ENCODE measurements at places on chromosomes 1 and 21.

- DNase-seq = no peak
Measured at GRCh38 chr1:61692155-61692800, 32.7 kb downstream of the TM2D1 start.

DNA sequence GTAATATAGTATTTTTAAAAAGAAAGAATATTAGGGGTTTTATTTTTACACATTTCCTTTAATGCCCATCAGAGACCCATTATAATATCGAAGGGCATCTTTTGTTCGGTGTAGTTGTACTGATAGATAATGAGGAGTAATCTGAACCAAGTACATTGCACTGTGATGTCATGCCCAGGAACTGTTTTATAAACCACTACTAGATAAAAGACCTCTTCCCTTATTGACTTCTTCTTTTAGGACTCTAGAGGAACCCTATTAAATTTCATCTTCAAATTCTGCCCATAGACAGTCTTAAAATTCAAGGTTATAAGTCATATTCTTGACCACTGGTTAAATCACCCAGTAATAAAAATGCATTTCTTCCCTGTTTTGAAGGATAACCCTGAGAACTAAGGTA is 206.5 kb downstream of the NRIP1 start:
- no peak for DNase-seq

DNA sequence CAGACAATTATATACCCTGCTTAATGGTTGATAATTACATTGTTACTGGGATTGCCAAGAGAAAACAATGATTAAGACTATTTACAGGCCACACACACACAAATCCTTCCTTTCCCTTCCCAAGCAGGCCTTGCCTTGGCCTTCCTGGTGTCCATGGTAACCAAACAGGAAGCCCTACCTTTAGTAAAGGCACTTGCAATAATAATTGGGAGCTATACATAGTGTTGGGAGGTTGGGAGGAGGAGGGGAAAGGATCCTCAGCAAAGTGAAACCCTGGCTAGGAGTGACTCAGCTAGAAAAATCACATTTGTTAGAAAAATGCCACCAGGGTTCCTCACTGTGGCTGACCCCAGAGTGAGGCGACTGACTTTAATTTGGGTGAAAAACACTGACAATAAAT is 122.3 kb upstream of the ADAR start:
- no peak for DNase-seq

- no peak for DNase-seq
Measured at GRCh38 chr1:101299141-101299540, 62.3 kb downstream of the S1PR1 start.

- no peak for DNase-seq
Measured at GRCh38 chr21:43208561-43209332, 39.9 kb downstream of the CRYAA start.

DNA sequence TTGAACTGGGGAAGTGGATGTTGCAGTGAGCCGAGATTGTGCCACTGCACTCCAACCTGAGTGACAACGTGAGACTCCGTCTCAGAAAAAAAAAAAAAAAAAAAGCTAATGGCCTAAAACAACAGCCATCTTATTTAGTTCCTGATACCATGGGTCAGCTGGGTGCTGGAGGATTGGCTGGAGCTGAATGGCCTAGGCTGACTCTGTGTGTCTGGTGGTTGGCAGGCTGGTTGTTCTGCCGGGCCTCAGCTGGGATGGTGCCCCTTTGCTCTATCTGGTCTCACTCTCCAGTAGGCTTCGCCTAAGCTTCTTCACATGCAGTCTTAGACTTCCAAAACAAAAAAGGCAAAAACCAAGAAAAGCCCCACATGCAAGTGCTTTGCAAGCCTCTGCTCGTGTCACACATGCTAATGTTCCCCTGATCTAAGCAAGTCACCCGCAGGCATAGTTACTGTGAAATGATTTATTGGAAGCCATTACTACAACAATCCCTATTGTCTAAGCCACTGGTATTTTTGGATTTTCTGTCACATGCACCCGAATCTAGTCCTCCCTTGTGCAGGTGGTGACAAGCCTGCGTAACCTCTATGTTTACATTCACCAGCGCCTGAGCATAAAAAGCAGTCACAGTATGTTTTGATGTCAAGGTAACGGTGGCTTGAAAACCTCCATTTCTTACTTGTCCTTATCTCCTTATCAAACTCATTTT is 39.6 kb upstream of the KANK4 start:
- no peak for DNase-seq

DNA sequence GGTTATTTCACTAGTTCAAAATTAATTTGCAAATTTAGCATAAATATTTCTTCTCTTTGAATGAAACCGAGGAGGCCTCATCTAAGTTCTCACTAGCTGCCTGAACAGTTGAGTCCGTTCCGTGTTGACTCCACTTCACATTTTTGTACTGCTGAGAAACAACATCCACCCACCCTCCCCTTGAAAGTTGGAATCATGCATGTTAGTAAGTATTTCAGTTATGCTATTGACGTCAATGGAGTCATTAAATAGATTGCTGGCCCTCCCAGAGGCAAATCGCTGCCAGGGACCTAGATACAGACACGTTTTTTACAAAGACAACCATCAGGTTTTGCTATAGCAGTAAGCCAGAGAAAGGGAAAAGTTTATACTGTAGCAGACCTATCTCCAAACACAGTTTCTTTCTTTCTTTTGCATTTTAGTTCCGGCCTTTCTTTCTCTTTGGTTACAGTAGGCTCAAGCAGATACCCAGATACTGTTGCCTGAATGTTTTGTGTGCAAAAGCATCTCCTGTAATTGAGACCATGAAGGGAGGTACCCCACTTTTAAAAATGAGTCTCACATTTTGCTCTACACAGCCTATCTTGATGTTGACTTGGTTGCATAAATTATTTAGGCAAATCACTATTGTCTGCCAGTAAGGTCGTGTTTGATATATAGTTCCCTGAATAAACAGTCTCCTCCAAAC is 262.6 kb upstream of the SGIP1 start:
- DNase-seq = no peak

DNA sequence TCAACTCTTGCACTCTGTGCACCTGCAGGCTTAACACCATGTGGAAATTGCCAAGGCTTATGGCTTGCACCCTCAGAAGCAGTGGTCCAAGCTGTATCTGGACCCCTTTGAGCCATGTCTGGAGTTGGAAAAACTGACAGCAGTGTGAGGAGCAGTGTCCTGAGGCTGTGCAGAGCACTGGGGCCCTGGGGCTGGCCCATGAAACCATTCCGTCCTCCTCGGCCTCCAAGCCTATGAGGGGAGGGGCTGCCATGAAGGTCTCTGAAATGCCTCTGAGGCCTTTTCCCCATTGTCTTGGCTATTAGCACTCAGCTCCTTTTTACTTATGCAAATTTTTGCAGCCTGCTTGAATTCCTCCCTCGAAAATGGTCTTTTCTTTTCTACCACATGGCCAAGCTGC is 126.7 kb downstream of the DISC1 start:
- DNase-seq = no peak

DNA sequence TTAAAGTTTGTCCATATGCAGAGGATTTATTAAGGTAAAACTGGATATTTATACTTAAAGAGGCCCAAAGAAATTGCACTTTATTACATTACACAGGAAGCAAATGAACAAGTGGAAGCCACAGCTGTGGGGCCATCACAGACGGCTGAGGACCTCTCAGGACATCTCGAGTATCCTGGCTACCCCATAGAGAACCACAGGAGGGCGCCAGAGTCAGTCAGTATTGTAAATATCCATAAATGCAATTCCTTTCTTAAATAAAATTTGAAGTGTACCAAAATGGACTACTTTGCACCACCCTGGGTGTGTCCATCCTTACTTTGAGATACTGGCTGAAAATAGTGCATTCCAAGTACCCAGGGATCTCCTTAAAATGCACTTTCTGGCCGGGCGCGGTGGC is 257.2 kb downstream of the MRPL39 start:
- DNase-seq = no peak

DNA sequence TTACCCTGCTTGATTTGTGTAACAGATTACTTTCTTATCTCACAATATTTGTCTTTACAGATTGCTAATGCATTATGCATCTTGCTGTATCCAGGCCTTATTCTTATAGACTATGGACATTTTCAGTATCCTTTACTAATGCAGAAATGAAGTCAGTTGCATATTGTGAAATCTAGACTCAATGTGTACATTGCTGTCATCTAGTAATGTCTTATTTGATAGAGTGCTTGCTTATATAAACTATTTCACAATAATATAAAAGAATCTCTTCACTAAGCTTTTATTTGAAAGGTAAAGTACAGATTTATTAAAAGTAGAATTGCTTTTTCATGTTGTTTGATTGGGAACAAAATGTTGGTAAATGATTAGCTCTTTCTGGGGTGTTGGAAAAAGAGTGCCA is 39.6 kb downstream of the ALG6 start:
- no peak for DNase-seq

GRCh38 chr1:169928438-169929209 is 34.9 kb upstream of the SCYL3 start:
- DNase-seq = no peak

- no peak for DNase-seq
Measured at GRCh38 chr1:209721323-209721722, 16.7 kb downstream of the HSD11B1 start.

DNA sequence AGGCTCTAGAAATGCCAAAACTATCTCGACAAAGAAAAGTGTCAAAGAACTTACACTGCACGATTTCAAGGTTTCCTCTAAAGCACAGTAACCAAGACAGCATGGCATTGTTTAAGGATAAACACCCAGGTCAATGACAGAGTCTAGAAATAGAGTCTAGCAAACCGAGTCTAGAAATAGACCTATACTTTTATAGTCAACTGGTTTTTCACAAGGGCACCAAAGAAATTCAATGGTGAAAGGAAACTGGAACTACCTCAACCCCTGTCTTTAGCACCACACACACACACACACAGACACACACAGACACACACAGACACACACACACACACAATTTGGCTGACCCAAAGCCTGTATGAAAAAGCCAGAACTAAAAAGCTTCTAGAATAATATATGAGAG is 67.1 kb upstream of the PGBD5 start:
- DNase-seq = no peak

DNA sequence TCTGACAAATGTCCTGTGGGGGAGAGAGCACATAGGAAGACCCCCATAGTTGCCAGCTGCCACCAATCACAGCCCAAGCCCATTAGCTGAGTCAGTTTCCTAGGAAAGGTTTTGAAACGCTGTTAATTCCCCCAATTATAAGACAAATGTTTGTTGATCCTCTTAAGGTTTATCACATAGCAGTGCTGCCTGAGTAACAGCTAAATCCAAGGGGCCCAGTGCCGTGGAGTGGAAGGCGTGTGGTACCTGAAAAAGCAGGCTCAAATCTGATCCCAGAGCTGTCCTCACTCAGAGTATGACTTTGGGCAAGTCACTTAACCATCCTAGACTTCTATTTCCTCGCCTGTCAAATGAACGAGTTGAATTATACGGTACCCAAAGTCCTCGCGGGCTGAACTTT is 69.5 kb downstream of the GRIK3 start:
- DNase-seq = no peak

GRCh38 chr1:7403265-7404045 is 367.6 kb upstream of the VAMP3 start:
- DNase-seq = no peak

DNA sequence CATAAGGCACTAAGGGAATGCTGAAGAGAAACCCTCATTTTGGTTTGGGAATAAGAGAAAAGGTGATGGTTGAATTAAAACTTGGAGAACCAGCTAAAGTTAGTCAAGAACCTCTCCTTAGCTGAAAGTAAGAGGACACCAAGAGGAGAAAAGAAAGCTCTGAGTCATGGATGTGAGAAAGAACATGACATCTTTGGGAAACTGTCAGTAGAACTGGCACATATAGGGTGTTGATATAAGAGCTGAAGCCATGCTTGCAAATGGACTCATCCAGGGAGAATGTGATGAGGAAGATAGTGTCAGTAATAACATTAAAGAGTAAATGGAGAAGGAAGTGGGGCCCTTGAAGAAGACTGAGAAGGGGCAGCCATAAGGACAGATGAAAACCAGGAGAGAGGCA is 54.3 kb downstream of the LRRC8C start:
- no peak for DNase-seq

GRCh38 chr1:100352267-100353070 is at the start of gene CDC14A:
Gene CDC14A (plus strand): TSS chr1:100352506. CDS start chr1:100352955, 449 bp downstream.
- peak; percentile 91 for DNase-seq

DNA sequence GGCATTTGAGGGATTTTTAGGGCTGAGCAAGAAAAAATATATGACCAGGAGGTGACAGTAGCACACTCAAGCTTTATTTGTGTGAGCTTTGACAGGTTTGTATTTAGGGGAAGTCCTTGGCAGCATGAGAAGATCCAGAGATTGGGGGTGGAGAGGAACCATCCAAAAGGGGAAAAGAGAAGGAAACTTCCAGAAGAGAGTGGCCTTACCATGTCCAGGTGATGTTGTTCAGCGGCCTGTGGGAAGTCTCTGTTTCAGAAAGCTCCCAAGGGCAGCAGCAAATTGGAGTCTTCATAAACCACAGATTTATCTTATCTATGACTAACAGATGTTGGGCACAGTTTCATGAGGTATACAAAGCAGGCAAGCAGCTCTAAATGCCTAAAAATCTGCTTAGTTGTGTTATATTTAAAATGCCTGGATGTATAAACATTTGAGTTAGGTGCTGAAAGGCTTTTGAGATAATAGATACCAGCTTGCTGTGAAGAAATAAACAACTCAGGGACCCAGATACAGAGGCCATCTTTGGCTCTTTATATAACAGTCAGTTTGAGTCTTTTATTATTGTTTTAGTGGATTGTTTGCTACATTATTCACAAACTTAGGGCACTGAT is 21.2 kb upstream of the ADAR start:
- no peak for DNase-seq

- DNase-seq = peak; percentile 40
Measured at GRCh38 chr1:194289569-194290266, 1103.3 kb upstream of the B3GALT2 start.

GRCh38 chr1:57281324-57281723 is 142.5 kb downstream of the DAB1 start:
- no peak for DNase-seq

- no peak for DNase-seq
Measured at GRCh38 chr21:26406526-26406925, 166.6 kb downstream of the CYYR1 start.

GRCh38 chr1:153217212-153217611 is at the start of gene PRR9:
Gene PRR9 (plus strand): TSS chr1:153217584. CDS start chr1:153218145, 561 bp downstream.
- no peak for DNase-seq

- no peak for DNase-seq
Measured at GRCh38 chr1:39130325-39130724, 74.2 kb upstream of the MACF1 start.

All from CD4-positive, alpha-beta T cell treated with Interleukin-6 for 4 hours (primary cell).